ENCODE measurements at places on chromosomes 7 and 10.

- DNase-seq, result peak; percentile 81
These were observed 140.7 kb downstream of the PAXIP1 start for GRCh38 chr7:154862153-154862791.

GRCh38 chr10:101065481-101066145, 3.8 kb downstream of the KAZALD1 start:
- peak; percentile 41 for DNase-seq

DNA sequence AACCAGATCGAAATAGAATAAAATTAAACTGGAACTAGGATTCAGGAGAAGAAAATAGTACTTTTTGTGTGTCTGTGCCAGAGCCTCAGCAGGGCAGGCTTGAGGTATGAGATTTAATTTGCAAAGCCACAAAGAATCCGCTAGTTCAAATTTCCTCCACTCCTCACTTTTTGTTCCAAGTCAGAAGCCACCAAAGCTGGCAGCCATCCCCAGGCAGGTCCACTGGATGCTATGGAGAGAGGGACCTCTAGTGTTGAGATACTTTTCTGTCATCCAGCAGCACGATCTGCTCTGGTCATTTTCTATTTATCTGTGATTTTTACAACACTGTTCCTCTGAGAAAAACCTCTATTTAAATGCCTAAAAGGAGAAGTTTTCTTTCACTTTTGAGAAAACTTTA, 147.9 kb upstream of the FRMD4A start:
- peak; percentile 70 for DNase-seq

- DNase-seq, result no peak
These were observed 63.1 kb upstream of the ADRB1 start for GRCh38 chr10:113980408-113981087.

GRCh38 chr7:154860621-154861375, 142.1 kb downstream of the PAXIP1 start:
- no peak for DNase-seq

GRCh38 chr10:86837663-86838062, 81.2 kb downstream of the BMPR1A start:
- no peak for DNase-seq

- DNase-seq, result peak; percentile 90
These were observed at the start of gene CD36 for GRCh38 chr7:80637911-80638765. TSS of gene CD36 (plus strand) at chr7:80638642. CDS start at chr7:80646741, 8,099 bp downstream.

GRCh38 chr10:28679581-28680357, 2.4 kb downstream of the BAMBI start:
- DNase-seq, result peak; percentile 51

DNA sequence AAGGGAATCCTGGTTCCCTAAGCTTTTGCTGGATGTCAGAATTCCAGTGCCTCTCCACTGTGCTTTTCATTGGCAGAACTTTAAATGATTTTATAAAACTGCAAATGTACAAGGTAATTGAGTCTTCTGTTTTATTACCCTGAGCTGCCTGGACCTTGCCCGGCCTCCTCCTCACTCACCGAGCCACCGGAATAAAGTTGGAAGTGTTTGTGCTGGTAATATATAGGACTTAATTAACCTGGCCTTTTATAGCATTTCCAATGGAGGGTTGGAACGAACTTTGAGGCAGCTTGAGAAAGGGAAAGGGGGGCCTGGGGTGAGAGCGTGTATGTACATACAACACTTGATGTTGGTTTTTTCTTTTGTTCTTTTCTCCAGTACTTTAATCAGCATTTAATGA, 43.4 kb downstream of the ZNF503 start:
- DNase-seq, result no peak

GRCh38 chr10:61188691-61189090, 244.7 kb upstream of the RHOBTB1 start:
- DNase-seq, result no peak

- no peak for DNase-seq
These were observed 25.4 kb downstream of the FBH1 start for GRCh38 chr10:5915451-5915850.

DNA sequence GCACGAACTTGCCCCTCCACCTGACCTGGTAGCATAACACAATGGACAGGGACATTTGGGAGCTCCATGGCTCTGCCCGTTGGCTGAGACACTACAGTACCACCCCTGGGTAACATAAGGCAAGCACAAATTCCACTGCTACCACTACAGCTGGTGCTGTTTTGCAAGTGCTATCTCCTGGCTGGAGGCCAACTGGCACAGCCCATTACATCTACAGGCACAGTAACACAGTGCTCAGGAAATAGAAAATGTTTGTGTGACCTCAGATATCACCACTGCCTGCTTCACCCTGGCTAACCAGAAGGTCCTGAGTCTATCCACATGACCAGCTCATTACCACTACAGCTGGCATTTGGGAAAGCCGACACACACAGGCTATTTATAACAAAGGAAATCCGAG, 631.1 kb upstream of the MBL2 start:
- DNase-seq, result peak; percentile 54

- DNase-seq, result peak; percentile 33
These were observed at the start of gene PWWP2B for GRCh38 chr10:132397036-132397541. TSS of gene PWWP2B (plus strand) at chr10:132397200. CDS start at chr10:132397227, 27 bp downstream.

DNA sequence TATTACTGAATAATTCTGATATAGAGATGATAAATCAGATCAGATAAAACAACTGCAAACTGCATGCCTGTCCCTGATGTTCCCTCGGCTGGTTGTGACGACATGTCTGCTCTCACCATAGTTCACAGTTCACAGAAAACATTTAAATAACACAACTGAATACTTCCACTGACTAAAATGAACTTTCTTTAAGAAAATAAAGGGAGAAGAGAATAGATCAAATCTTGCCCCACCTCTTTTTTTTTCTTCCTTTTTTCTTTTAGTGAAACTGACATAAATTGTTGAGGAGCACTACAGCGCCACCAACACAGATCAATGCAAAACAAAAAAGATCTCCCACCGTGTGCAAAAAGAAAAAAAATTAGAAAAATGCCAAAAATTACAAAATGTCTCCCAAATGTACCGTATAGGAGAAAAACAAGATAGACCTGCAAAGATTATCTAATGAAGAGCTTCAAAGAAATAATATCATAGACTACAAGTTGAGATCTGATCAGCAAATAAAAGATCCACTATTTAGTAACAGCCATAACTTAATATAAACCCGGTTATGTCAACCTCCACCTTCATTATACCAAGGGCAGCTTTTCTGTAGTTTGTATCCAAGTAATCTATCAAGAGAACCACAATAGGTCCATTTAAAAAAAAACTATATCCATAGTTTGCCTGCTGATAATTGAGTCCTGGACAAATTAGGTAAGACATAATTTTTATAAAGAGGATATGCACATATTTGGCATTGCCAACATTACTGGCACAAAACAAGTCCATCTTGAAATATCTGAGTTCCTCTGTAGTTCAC, 30.7 kb upstream of the EPC1 start:
- peak; percentile 46 for DNase-seq

GRCh38 chr10:72979709-72980108, 25.1 kb upstream of the PLA2G12B start:
- no peak for DNase-seq

DNA sequence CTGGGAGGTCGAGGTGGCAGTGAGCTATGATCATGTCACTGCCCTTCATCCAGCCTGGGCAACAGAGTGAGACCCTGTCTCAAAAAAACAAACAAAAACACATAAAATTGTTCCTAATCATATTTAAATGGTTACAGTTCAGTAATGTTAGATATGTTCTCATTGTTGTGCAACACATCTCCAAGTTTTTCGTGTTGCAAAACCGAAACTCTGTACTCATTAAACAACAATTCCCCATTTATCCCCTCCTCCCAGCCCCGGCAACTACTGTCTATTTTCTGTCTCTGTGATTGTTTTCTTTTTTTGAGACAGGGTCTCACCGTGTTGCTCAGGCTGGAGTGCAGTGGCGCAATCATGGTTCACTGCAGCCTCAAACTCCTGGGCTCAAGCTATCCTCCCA, 16.1 kb upstream of the PRXL2A start:
- DNase-seq, result no peak

DNA sequence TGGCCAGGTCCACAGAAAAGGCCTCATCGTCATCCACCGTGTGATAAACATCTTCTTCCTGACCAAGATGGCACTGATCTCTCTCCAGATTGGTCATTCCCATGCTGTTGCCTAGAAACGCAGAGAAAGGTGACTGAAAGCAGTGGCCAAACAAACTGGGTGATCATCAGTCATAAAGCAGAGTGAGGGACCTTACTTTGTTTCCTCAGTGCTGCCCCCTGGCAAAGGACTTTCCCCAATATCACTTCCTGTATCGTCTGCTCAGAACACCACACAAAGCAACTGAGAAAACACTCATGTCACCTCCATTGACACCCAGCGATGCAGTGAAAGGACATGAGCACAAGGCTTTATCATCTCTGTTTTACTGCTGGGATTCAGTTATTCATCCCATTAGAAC, 40.0 kb upstream of the TM9SF3 start:
- DNase-seq, result no peak

GRCh38 chr10:128871671-128872231, 595.3 kb upstream of the MGMT start:
- DNase-seq, result no peak

DNA sequence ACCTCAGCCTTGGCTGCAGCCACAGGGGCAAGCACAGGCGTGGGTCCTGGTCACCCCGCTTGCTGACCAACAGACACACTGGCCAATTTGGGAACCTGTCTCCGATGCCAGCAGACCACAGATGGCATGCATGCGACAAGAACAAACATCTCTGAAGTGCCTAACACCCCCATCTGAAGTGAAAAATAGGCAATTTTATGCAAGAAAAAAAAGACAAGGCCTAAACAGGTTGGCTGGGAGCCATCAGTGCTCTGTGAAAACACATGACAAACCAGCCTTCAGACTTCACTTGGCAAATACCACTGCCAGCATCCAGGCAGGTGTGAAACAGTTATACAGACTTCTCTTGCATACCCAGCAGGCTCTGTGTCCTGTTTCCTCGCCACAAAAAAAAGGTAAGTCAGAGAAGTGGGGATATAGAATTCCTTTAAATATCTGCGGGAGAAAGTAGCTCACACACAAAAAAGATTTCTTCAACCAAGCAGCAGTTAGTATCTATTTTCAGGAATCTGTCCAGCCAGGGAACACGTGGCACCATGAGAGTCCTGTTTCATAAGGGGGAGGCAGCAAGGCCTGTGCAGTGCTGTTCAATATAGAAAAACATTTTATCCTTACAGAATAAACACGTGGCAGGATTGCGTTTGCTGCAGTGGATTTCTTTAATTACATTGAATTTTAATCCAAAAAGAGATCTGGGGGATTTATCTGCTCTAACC, 293.4 kb upstream of the MKLN1 start:
- DNase-seq, result peak; percentile 45

DNA sequence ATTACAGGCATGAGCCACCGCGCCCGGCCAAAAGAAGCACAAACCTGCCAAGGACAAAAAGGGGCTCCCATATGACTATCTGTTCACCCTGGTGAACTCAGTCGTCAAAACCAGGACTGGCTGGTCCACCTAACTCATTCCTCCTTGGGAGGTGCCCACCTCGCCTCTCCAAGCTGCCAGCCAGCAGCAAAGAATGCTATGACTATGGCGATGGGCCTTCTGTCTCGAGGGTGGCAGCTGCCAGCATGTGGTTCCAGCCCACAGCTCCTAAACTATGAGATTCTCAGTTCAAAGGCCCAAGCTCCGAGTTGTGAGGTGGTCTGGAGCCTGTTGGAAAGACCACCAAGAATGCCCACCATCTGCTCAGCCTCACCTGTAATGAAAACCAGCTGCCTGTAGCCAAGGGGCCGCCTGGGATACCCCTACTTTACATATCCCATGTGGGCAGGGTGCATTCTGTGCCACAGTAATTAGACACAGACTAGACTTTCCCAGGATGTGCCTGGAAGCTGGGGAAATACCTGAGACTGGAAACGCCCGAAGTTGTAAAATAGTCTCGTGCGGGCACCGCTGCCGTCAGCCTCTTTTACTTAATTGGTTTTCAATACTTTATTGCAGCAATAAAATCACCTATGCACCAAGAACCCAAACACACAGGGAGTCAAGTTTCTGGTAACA, 71.1 kb downstream of the ZRANB1 start:
- no peak for DNase-seq

DNA sequence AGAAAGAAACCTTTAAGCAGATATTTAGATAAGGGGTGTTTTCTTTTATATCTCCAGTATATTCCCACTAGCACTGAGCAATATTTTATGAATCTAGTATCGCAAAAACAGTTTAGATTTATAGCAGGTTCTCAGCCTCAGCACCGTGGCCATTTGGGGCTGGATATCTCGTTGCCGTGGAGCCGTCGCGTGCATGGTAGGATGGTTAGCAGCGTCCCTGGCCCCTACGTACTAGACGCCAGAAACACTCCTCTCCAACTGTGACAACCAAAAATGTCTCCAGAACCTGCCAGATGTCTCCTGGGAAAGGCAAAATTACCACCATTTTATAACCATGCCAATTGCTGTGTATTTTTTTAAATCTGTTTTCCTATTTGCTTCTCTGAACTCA, 172.9 kb downstream of the CACNB2 start:
- DNase-seq, result no peak

DNA sequence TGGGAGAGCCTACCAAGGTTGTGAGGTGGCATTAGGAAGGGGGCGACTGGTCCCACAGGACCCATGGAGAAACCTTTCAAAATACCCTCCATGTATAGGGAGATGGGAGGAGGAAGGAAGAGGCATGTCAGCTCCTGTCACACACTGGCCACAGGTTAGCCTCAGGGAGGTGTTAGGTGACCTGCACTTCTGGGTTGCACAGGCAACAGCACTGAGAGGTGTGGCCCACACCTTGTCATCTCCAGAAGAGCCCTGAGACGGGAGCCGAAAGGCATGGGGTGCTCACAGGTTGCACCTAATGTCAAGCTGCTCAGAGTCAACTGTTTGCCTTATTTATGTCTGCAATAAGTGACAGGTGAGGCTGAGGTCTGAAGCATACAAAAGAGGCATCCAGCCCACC, 14.6 kb upstream of the USP6NL start:
- DNase-seq, result no peak

DNA sequence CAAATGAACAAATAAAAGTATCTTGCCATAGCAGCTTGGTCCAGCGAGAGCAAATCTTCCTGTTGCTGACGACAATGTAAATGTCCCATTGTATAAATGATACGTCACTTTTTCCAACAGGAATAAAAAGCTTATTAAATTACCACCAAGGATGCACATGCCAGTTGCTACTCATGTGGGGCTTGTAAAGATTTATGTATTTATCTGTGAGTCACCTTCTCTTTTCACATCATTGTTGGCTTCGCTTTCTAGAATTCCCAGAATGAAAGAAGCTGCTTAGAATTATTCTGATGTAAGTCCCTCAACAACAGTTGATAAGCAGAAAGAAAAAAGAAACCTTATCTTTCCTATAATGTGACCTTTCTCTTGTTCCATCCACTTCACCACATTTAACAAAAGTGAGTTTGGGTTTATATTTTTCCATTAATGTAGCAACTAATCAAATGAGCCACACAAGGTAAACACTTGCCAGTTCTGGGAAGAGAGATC, 22.4 kb downstream of the DNAJC12 start:
- no peak for DNase-seq

DNA sequence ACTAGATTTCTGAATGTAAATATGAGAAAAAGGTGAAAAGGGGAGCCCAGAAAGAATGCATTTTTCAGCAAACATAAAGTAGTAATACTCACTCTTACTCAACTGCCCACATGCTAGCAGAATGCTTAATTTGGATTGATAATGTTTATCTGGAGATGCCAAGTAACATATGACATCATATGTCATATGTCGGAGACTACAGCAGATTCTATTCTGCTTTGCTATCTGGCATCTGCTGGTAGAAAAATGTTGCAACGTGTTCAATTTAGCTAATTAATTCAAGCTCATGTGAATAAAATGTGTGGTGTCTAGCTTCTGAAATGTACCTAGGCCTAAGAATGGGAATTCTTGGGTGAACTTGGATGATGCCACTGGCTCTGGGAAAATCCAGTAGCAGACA, 4.5 kb downstream of the BBIP1 start:
- no peak for DNase-seq

GRCh38 chr10:111762114-111762513, 421.5 kb downstream of the GPAM start:
- DNase-seq, result no peak

All from RPMI8226 (cell line).